ENCODE measurements at places on chromosomes 4 and X. TPM values are rescaled to one million over a fixed set of nuclear protein-coding genes. Genes with fewer than 3 reads are reported as not detected.

Gene NSUN7
- polyA plus RNA-seq: 0.67 TPM

- peak; percentile 28 for DNase-seq
Observed at GRCh38 chrX:31147175-31147574, 75.3 kb upstream of the FTHL17 start.

DNA sequence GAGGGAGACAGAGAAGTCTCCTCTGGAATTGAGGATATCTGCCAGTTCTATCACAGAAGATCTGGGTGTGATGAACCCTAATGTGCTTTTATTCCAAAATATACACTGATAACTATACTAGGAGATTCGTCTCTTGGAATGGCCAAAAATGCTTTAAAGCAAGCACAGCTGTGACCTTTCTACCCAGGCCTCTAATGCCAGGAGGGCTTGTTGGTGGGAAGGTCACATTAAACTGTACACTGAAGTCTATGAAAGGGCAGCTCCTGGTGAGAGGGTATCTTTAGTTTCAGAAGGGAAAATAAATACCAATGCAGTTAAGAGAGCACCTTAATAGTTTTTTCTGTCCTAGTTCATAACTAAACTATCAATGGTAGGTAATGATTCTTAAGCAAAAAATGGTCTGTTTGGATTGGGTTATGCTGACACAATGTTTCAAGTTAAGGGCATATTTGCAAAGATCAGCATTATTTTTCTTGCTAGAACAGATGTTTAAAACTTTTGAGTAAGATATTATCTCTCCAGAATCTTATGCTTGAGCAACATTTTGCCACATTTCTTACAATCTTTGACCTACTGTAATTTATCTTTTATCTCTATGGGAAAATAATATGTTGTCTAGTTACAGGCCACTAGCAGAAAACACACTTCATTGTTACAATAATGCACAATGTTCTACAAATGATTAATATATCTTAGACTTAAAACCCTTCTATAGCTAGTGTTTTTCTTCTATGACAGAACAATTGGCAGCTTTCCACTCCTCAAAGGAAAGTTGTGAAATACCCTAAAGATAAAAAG is 59.6 kb downstream of the SEC24D start:
- no peak for DNase-seq

DNA sequence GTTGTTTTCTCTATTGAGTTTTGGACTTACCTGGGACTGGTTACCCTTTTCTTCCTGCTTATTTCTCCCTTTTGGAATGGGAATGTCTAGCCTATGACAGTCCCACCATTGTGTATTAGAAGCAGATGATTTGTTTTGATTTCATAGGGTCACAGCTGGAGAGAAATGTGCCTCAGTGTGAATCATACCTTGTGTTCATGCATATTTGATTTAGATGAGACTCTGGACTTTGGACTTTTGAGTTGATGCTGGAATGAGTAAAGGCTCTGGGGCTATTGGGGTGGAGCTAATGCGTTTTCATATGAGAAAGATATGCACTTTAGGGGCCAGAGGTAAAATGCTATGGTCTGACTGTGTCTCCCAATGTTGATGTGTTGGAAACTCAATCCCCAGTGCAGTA is 30.5 kb upstream of the TEX13C start:
- DNase-seq: no peak

DNA sequence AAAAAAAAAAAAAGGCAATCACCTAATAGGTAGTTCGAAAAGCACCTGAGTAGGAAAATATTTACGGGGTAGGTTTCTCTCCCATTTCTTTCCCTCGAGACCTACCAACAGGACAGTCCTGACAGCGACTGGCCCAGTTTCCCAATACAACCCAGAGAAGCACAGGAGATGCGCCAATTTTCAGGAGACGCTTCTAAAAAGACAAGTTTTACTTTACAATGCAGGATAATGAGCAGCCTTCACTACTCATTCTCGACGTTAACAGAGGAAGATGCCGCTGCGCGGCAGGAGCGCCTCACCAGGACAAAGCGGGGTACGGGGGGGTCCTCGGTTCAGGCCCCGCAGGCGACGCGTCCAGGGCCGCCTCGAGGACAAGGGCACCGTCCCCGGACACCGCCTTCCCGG is 708 bp downstream of the BCLAF3 start:
- no peak for DNase-seq

DNA sequence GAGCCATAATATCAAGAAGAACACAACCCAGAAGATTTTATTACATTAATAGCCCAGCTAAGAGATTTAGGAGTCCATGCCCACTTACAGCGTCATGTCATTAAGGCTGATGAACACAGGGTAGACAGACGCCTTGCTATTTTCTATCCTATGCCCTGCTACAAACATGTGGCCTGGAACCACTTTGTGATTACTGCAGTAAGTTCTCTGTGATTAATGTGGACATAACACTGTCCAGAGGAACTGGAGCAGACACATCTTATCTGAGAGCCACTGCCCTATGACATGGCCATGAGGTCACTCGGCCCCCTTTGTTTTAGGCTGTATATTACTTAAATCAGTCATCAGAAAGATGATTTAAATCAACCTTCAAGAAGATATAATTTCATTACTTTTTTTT is 211.7 kb downstream of the MAML3 start:
- no peak for DNase-seq

GRCh38 chr4:119589165-119589564 is 39.4 kb downstream of the PDE5A start:
- no peak for DNase-seq

- no peak for DNase-seq
Observed at GRCh38 chrX:123918106-123918721, 43.3 kb upstream of the STAG2 start.

DNA sequence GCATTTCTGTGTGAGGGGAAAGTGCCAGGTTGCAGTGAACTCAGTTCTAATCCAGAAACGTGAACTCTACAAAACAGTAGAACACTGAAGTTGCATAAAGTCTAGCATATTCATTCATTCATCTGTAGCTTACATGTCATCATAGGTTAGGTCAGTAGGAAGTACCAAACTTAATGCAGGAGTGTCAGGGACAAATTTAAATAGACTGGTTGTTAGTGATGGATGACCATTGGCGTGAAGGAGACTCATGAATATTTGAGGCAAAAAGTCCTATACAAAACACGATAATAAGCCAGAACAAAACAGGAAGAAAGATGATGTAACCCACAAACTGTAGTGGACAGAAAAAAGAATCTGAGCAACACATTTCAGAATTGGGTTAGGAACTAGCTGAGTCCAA is 592.8 kb upstream of the PCDH10 start:
- no peak for DNase-seq

Gene MAGEC3
- 1.2 TPM for polyA plus RNA-seq

Gene UGT2B15
- not detected for polyA plus RNA-seq

DNA sequence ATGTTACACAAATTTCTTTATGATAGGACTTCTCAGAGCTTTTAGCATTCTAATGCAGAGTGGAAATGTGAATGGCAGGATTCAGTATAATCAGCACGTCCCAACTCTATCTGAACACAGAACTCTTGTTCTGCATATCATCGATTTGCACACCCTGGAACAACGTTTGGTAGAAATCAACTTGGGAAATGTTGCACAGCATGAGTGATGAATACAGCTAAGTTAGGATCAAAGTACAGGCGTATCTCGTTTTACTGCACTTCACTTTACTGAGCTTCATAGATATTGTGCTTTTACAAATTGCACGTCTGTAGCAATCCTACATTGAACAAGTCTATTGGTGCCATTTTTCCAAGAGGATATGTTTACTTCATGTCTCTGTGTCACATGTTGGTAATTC is 70.8 kb downstream of the SMARCA1 start:
- DNase-seq: no peak

Gene ATP8A1
- polyA plus RNA-seq: 10.6 TPM

GRCh38 chr4:141686879-141687278 is 50.5 kb downstream of the IL15 start:
- no peak for DNase-seq

DNA sequence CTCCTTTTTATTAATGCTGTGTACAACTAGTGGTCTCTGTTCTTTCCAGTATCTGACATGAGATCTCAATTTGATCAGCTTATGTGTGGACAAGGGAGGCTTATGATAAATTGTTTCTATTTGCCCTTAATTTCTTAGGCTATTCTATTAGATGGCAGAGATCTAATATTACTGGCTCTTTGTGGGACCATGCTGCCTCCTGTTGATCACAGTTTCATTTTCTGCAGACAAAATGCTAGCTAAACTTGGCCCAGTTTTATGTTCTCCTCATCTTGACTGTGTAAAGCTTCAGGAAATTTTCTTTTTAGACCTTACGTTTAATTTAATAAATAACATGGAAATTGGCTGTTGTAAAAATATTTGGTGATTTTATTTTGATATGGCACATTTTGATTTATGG is 627.1 kb upstream of the AADAT start:
- no peak for DNase-seq

DNA sequence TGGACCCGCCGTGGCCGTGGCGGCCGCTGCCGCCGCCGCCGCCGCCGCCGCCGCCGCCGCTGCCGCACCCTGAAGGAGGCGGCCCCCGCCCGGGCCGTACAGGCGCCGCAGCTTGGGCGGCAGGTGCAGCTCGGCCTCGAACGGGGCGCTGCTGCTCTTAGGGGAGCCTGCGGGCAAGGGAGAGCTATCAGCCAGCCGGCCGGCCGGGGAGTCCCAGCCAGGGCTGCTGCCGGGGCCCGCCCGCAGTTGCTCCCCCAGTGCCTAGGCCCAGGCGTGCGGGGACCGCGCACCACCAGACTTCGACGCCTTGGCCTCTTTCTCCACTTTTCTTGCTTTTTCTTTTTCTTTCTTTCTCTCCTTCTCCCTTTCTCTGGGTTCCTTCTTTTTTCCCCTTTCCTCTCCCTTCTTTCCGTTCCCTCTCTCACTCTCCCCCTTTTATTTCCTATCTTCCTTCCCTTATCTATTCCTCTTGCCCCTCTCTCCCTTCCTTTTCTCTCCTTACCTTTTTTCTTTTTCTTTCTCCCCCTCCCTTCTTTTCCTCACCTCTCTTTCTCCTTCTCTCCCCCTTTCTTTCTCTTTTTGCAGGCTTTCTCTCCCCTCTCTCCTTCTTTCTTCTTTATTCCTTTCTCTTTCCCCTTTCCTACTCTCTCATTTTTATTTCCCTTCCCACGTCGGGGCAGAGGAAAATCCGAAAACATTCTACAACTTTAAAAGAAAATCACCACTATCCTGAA is 2.0 kb downstream of the ARX start:
- DNase-seq: peak; percentile 8

Gene ARHGAP6
- polyA plus RNA-seq: 11.1 TPM

GRCh38 chrX:22192419-22193060 is 80.2 kb upstream of the CBLL2 start:
- DNase-seq: peak; percentile 38

GRCh38 chr4:84870398-84871163 is 95.9 kb downstream of the WDFY3 start:
- DNase-seq: peak; percentile 45

DNA sequence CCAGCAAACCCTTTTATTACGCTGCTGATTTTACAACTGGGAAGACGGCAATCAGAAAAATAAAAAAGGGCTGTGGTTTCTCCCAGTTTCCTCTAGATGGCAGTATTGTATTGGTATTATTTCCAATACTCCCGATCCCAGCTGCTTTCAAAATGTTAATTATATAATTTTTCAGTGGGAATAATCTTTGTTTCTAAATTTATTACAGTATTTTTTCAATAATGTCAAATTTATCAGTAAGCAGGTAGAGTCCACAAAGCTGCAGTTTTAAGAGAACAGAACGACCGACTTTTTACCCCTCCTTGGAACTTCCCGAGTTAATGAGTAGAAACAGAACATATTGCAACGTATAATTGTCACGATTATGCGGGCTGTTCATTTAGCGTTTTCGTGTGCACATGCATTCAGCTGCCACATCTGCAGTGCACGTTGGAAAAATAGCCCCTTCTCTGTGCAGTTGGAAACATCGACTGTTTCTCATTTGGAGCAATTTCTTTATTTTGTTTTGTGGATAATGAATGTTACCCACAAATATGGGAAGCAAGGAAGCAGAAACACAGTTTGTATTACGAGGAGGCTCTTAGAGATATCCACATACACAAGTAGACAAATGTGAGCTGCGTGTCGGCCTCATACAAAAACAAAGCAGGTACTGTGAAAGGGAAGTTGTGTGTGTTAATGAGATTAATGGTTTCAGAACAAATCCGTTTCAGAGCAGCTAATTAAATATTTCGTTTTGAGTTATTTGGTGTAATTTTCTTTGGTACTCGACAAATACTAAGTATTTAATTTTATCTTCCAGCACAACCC is 188.0 kb downstream of the STIM2 start:
- peak; percentile 34 for DNase-seq

DNA sequence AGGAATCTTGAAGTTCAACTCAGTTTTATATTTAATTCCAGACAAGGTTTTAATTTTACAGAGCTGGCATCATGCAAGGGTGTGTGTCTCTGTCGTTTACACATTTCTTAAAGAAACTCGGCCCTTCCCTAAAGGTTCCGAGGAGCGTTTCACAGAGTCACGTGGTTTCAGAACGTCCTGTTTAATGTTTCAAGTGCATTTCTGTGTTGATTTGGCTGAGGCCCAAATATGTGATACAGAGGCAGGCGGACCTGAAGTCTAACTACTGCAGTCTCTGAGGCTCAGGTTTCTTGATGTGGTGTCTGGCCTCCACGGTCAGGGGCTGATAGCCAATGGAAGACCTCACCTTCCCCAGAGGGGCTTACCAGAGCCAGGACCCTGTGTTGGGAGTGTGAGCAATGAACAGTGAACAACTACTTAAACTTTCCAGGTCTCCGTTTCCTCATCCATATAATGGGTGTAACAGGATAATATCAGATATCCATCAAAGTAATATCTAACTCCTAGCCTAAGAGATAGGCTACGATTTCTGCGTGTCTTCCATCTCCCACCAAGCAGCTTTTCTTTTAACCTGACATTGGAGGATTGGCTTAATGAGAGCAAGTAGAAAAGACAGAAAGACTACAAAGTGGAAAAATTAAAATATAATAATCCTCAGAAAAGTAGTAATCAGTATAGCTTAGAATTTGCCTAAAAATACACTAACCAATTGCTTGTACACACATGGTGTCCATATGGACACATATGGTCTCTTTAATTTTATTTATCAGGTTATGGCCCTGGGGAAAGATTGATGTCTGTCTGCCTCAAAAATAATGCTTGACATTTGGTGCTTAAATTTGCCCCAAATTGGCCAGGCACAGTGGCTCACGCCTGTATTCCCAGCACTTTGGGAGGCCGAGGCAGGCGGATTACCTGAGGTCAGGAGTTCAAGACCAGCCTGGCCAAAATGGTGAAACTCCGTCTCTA is 50.0 kb upstream of the TRIM2 start:
- peak; percentile 38 for DNase-seq

All from muscle of back (tissue), 13 donors.